ENCODE measurements at places on chromosomes 1 and 21.
A peak's percentile ranks its signal among the peaks of the same experiment; 100 is the strongest.

DNA sequence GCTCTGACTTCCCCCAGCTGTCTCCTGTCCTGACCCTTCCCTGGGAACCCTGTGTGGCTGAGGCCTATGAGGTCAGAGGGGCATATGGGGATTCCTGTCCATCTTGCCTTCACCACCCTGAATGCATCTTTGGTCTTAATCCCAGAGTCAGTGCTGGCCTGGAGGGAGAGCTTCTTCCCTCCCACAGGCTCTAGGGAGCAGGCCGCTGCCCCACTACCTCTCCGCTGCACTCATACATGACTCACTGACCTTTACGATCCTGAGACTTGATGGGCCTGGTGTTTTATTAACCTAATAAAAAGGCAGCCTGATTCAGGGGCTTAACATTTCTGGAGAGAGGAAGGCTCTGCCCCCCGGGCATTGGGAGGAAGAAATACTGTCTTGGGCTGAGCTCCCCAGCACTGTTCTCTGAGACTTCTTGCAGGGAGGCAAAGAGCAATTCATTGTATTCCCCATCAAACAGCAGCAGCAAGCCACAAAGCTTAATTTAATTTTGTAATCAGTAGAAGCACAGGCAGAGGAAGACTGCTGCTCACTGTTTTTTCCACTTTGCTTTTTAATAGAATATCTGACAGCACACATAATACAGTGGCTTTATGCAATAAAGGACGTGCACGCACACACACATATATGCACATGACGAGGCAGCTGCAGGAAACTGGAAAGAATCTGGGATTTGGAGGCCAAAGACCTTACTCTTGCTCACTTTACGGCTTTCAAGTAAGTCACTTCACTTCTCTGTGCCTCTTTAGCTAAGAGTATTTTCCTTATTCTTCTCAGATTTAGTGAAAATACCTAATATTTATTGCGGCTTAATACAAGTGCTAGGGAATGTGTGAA is 89.2 kb upstream of the GRIK3 start:
- DNase-seq: no peak

DNA sequence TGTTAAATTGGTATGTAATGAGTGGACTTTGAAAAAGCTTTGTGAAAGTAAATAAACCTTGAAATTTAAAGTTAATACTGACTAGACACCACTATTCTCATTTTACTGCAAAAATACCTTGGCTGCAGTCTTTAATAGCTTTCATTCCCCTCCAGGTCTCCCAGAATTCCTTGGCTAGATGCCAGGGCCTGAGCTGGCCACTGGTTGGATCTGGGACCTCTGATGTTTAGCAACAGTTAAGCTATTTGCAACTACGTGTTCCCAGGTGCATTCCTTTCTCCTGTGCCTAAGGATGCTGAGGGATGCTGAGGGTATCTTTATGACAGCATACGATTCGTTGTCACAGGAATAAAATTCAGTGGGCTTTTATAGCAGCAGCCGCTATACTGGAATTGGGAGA is 938.7 kb downstream of the TTLL7 start:
- DNase-seq: peak; percentile 25

GRCh38 chr1:18446751-18447150 is 34.0 kb upstream of the KLHDC7A start:
- DNase-seq: no peak

DNA sequence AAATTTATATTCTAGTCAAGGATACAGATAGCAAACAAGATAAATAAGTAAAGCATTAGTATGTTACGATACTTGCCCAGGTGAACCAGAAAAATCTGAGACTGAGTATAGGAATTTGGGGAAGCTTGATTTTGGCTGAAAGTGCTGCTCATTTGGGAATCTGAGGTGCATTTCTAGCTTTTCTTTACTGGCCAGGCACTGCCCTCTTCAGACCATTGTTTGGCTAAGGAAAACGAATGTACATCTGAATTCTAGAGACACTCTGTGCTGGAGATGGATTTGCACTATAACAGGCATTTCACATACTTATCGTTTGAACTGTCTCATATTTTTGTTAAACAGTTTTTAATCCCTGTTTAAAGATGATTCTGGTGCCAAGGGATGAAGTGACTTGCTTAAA is 23.4 kb downstream of the ARID1A start:
- no peak for DNase-seq

DNA sequence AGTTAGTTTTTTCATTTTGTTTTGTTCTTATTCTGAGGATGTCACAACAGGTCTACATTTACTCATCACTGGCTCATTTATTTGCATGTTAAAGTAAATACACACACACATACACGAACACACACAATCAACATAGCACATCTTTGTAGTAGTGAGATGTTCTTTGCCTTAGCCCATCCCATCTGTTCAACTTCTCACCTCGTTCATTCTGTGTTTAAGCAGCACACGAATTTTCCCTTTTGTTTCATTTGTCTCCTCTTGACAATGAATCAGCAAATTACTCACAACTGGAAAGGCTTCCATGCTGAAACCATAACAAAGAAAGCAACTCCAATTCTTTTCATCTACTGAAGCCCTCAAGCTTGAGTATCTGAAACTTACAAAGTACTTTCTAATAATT is 133.3 kb upstream of the CHRM3 start:
- DNase-seq: no peak

- DNase-seq: no peak
These were observed 38.0 kb upstream of the PPP2R5A start for GRCh38 chr1:212247179-212247721.

- no peak for DNase-seq
These were observed 88.7 kb downstream of the TAS1R2 start for GRCh38 chr1:18770799-18771198.

GRCh38 chr1:26166719-26167281 is 2.0 kb downstream of the C1orf232 start:
- DNase-seq: no peak

DNA sequence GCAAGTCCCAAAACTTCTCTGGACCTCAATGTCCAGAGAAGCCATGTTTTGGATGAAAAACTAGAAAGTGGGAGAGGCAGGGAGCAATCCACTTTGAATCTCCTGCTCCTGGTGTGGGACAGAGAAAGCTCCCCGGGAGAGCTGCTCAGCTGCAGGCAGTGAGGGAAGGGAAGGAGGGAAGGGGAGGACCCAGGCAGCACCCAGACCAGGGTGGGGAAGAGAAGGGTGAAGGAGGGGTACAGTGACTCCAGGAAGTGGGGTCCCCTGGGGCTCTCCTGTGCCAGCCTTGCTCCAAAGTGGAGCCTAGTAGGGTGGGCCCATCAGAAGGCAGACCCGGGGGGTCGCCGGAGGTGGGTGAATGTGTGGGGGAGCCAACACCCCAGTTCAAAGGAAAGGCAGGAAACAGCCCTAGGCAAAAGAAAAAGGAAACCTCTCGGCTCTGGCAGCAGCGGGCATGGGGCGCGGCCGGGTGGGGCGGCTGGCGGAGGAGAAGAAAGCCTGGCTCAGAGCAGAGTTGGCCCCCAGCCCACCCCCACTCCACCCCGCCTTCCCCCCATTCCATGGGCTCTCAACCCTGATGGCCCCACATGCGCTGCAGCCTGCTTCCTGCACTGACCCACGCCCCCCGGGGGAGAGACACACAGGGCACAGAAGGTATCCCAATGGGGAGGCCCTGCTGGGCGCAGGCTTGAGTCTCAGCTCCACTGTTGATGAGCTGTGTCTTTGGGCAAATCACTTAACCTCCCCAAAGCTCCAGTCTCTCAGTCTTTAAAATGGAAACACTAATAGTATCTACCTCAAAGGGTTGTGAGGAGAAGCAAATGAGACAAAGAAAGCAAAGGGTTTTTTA is 5.7 kb downstream of the LGR6 start:
- no peak for DNase-seq

DNA sequence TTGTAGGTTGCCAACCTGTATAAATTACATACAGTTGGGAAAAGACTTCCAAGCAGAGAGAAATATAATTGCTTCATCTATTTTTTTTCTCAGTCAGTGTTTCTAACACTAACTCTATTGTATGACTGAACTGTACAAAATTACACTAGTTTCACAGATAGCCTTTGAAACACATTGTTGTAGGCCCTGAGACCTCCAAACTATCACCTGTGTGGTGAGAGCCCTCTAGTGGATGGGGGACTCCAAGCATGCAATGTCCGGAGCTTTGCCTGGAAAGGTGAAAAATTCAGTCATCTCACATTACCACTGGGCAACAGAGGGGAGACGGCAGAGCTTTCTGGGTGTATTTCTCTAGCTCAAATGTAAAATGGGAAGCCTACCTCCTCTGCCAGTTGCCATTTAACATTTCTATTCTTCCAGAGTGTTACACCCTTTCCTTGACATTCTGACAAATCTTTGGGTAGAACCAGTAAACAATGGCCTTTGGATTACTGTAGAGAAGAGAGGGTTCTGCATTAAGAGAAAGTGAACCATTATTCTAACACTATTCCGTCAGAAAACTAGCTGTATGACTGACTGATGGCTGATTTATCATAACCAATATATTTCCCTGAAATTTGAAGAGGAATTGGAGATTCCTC is 212.2 kb downstream of the LYPLAL1 start:
- peak; percentile 61 for DNase-seq

DNA sequence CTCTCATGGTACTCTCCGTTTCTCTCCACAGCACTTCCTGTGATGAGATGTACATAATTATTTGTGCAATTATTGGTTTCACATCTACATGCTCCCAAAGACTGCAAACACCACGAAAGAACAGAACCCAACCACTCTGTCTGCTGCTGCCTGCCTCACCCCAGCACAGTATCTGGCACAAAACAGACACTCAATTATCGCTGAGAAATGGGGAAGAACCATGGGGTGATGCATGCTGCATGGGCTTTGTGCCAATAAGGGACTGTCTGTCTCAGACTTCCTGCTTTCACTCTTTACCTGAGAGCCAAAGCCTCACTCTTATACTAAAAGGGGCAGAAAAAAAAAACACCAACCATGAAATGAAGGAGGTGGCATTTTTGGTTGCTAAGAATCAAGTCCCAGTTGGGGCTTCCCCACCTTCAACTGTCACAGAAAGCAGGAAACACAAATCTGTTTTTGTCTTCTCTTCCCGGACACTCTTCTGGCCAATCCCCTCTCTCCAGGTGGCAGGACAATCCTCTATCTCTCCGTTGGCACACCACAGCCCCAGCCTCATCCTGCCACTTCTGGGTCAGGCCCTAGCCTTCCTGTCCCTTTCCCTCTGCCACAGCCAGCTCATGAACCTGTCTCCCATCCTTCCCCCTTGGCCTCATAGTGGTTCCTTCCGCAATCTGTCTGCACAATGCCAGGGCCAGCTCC is 82.0 kb downstream of the TGFBR3 start:
- DNase-seq: no peak

DNA sequence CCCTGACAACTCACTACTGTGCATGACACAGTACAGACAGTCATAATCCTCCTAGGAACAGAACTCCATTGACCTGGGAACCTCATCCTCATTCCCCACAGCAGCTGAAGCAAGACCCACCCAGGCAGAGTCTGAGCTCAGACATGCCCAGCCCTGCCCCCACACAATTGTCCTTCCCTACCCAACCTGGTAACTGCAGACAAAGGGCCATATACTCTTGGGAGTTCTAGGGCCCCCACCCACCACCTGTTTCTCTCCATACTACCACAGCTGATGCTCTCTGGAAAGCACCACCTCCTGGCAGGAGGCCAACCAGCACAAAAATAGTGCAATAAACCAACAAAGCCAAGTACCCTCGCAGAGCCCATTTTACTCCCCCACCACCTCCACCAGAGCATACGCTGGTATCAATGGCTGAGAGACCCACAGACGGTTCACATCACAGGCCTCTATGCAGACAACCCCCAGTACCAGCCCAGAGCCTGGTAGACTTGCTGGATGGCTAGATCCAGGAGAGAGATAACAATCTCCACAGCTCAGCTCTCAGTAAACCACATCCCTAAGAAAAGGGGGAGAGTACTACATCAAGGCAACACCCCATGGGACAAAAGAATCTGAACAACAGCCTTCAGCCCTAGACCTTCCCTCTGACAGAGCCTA is 159.7 kb upstream of the CXADR start:
- no peak for DNase-seq

DNA sequence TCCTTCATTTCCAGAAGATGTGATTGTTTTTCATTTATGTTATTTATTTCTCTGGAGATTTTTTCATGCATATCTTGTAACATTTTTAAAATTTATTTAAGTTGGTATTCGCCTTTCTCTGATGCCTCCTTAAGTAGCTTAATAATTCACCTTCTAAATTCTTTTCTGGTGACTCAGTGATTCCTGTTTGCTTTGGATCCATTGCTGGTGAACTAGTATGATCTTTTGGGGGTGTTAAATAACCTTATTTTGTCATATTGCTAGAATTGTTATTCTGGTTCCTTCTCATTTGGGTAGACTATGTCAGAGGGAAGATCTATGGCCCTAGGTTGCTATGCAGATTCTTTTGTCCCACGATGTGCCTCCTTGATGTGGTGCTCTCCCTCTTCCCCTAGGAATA is 1347.2 kb upstream of the B3GALT2 start:
- no peak for DNase-seq

GRCh38 chr21:39775816-39776215 is 30.8 kb downstream of the IGSF5 start:
- DNase-seq: no peak

DNA sequence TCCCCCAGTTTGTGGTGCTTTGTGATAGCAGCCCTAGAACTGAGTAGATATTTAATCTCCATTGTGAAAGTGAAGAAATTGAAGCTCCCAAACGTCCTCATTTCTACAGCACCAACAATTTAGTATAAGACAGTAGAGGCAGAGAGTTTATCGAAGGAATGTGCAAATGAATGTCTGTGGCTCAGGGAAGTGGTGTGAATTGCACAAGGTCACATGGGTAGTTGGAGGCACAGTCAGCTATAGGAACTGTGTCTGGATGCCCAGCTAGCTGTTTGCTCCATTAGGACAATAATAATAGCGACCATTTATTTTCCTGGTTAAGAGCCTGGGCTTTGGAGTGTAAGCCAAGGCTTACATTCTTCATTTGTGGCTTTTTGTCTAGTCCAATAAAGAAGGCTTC is 144.4 kb upstream of the USP24 start:
- no peak for DNase-seq

DNA sequence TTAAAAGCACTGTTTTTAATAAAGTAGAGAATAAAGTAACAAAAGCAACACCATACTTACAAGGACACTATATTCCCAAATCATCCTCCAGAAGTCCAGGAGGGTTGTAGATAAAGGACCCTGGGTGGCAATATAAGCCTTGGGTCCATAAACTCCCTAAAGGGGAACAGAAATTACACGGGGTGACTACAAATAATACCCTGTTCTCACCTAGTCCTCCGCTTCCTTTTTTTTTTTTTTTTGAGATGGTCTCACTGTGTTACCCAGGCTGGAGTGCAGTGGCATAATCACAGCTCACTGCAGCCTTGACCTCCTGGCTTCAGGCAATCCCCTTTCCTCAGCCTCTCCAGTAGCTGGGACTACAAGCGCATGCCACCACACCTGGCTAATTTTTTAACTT is 13.1 kb downstream of the PTPN22 start:
- no peak for DNase-seq

DNA sequence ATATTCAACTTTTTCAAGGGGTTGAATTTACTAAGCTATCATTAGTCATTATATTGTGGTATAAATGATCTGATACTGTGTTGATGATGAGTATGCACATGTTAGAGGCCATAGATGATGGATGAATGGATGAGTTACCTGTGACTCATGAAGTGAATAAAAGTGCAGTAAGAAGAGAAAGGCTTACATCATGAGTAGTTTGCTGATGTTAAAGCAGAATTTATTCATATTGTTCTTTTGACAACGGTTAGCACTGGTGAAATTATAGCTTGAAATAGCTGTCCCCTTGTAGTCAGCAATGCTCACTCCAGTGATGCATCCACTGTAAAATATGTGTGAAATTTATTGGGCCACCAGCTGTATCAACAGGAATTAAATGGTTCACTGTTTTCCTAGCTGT is 541.0 kb upstream of the ZRANB2 start:
- no peak for DNase-seq
